ENCODE measurements at places on chromosomes 7 and 10.

DNA sequence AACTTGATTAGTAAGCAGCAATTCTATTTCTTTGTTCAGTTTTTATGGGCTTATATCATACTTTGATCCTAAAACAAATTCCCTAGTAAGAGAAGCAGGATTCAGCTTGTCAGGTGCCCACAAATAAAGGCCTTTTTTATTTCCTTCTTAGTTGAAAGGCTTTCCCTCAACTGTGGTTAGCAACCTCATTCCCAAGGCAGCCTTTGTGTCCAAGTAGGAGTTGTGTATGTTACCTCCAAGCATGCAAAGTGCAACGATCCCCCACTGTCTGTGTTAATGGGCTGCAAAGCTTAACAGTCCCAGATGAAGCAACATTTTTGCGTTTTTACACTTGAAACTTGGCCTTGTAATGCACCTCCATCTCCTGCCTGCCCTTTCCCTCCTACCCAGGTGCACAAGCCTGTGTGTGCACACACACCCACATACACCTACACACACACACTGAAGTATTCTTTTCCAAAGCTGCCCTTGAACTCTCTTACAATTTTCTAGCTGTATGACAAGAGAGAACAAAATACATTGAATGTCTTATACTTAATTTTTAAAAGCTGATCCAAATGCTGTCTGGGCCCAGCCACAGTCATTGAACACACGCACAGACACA is 278.2 kb downstream of the SNX13 start:
- no peak for DNase-seq

DNA sequence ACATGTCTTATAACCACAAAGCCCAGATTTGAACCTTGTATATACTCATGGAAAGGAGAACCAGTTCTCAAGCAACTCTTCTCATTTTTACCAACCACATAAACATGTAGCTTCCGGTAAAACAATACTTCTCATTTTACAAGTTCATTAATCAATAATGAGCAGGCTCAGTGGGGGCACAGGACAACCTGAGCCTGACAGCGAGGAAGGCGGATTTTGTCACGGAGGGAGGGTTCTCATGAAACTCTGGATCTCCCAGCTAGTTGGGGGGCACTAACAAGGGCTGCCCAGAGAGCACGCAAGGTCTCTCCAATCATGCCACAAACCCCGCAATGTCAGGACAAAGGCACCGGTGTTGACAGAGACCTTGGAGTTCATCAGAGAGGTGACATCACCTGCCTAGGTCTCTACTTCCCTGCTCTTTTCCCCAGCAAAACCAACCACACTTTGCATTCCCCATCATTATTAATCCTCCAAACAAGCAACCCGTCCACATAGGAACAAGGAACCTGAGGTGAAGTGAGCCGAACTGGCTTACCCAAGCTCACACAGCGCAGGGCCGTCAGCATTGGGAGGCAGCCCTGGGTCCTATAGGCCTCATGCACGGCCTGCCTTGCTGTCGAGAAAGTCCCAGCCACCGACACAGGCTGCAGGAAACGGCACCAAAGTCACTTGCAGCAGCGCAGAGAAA is 192.1 kb upstream of the KLF14 start:
- no peak for DNase-seq

- no peak for DNase-seq
Observed at GRCh38 chr7:31290601-31291000, 49.9 kb downstream of the NEUROD6 start.

GRCh38 chr10:68301790-68302502 is 29.9 kb upstream of the HNRNPH3 start:
- DNase-seq = no peak

DNA sequence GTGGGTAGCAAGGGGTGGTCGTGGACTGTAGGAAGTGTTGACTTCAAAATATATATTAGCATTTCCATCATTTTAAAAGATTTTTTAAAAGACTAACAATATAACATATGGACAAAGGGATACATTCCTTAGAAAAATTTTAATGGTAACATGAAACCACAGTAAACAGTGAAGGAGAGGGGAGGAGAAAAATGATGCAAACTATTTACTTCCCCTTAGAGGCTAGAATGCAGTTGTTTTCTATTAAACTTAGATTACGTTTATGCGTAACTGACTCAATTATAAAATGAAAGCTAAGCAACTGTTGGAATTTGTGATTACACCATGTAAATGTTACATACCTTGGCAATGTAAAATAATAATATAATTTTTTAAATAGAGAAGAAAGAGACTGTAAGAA is 41.3 kb downstream of the CALD1 start:
- no peak for DNase-seq

Measured in stimulated activated CD8-positive, alpha-beta memory T cell treated with anti-CD3 and anti-CD28 coated beads, Interleukin-2, amount 100 ng/mL, for 1 hour (primary cell).